ENCODE measurements at places on chromosomes 5 and 9.

DNA sequence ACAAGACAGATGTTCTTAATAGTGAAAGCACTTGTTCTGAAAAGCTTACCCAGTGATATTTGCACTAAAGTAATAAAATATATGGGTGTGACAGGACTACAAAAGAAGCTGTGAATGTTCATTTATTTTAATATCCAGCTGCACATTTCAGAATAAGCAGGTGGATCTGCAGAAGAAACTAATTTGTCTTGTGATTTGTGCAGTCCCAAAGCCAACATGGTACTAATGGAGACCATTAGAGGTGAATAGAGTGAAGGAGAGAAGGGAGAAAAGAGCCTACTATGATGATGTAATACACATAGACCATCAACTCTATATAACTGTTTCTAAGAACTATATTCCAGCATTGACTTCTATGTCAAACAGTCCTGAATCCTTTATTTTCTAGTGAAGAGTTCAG, 362.8 kb downstream of the ISL1 start:
- DNase-seq, result no peak

DNA sequence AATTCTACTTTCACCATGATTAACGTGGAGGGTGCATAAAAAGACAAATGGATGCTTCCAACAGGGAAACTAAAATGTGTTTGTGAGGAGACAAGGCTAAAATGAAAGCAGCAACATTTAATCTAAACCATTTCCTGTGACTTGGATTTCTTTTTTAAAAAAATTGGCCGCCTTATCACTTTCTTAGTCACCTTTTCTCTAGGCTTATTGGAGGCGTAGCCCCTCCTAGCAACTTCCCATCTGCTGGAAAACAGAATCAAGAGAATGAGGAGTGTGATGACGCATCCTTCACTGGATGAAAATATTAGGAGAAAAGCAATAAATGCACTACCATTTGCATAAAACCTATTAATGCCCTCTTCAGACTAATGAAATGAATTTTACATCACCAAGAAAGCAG, 791 bp upstream of the GPR150 start:
- no peak for DNase-seq

DNA sequence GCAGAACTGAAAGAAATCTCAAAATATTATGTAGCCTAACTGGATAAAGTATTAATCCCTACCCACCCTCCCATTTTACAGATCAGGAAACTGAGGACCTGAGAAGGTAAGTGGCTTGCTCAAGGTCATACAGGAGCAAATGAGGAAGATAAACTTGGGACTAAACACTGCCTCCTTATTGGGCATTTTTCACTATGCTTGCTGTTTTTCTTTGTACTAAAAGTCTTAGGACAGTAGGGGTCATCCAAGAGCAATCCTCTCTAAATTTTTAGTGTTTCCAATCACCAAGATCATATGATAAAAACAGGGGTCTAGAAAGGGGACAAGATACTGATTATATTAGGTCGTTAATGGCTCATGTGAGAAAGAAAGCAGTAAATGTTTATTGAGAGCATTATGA, 80.8 kb downstream of the RORB start:
- no peak for DNase-seq

DNA sequence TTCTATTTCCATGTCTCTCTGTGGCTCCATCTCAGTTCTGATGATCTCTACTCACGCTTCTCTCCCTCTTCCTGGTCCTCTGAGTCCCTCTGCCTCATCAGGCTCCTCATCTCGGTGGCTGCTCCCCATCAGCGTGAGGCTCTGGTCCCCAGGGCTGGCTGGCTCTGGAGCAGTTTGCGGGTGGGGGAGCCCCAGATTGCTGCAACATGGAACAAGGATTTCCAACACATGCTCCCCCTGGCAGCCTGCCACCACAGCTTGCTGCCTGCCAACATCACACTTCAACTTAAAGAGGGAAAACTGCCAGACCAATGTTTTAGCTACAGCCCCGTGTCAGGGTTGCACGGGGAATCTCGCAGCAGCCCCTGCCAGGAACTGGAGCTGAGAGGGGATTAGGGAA, 77.2 kb upstream of the NEK6 start:
- no peak for DNase-seq

DNA sequence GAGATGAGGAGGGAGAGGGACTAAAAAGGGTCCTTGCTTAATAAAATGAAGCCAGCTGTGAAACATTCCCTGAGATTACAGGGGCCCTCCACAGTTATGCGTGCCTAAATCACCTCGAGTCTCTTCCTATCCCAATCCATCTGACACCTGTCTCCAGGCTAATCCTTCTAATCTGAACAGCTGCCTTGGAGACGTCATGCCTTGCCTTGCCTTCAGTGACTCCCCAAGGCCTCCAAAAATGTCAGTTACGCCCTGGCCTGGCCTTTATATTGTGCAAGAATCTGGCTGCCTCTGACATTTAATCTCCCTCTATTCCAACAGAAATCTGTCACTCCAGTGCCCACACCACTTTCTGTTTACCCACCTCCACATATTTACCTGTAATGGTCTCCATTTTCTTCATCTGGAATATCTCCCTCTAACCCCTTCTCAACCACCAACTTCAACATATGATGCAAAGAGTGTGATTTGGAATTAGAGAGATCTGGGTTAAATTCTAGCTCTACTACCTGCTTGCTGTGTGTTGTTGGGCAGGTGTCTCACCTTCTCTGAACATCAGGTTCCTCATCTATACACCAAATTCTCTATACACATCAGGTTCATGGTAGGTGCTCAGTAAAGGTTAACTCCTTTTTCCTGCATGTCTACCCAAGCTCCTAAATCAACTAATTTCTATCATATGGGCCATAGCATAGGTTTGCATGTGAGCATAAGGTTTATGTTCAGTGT, 57.9 kb downstream of the PTCD2 start:
- no peak for DNase-seq

DNA sequence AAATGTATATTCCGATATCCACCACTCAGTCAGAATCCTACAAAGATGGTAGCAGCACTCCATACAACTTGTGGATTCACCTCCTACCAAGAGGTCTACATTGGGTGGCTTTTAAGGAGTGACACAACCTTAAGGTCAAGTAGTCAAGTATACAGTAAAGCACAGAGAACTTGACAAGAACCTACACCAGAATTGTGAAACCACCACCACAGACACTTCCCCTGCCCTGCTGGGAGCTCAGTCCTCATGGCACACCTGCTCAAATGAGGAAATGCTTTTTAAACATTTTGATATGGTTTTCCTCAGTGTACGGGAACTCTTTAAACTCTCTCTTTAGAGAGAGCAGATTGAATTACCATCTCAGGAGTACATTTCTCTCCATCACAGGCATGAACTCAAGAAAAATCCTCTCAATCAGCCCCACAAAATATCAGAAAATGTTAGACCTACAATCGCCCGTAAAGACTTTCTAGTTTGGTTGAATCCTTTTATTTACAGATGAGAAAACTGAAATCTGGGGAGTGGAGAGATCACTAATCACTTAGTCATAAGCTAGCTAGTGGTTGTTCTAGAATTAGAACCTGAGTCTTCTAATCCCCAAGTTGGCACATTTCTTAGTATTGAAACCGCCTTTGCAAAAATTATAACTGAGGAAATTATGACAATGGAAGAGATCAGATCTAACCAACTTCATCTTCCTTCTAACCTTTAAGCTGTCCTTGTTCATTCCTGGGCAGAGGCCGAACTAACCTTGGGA, 38.5 kb upstream of the NR4A3 start:
- DNase-seq, result no peak

DNA sequence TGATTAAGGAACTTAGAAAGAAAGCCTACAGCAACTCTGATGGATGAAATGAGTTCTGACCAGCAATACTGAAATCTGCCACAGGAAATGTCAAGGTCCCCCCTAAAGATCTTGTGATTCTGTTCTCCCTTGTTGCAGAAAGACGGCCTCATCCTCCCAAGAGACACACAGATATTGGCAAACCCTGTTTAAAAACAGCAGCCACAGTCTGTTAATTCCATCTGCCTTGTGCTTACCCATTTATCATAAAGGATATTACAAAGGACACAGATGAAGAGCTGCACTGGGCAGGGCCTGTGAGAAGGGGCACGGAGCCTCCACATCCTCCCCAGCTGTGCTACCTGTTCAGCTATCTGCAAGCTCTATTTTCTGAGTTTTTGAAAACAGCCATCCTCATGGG, 15.2 kb downstream of the RAPGEF1 start:
- no peak for DNase-seq

- no peak for DNase-seq
Measured at GRCh38 chr5:110264661-110265060, 461.8 kb downstream of the TMEM232 start.

DNA sequence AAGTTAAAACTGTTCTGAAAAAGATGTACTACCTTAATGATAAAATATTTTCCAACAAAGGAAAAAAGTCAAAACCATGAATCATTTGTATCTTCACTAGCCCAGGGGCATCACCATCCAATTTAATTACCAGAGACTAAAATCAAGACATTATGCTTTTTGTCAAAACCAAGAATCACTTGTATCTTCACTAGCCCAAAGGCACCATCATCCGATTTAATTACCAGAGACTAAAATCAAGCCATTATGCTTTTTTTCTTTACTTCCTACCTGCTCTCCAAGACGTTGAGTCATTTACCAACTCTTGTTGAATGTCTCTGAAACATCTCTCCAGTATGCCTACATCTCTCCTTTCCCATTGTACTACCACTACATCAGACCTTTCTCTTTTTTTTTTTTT, 37.9 kb downstream of the FBXO38 start:
- no peak for DNase-seq

- no peak for DNase-seq
Measured at GRCh38 chr5:123155446-123155960, 66.5 kb downstream of the PRDM6 start.

DNA sequence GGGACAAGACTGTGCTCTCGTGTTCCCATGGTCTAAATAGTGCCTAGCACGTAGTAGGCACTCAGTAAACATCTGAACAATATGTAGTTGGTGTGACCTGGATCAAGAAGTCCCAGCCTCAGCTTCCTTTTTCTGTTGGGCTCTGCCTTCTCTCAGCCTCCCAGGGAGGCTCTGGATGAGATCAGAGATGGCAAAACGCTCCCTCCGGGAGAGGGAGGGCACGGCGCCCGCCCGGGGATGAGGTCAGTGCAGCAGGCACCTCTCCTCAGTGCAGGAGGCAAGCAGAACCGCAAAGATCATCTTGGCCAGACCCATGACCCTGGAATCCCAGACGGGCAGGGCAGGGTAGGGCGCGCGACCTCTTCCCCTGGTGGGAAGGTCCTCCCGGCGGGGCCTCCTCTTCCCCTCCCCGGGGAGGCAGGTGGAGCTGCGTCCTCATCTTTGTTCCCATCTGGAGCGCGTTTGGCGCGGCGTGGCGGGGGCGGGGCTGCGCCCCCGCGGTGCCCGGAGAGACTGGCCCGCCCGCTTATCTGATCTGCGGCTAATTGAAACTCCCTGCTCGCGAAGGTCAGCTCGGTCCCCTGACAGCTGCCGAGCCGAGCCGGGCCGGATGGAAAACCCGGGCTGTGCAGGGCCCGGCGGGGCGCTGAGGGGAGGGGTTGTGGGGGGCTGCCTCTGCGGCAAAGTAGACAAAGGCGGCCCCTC, 60.9 kb downstream of the CXXC5 start:
- DNase-seq, result no peak

DNA sequence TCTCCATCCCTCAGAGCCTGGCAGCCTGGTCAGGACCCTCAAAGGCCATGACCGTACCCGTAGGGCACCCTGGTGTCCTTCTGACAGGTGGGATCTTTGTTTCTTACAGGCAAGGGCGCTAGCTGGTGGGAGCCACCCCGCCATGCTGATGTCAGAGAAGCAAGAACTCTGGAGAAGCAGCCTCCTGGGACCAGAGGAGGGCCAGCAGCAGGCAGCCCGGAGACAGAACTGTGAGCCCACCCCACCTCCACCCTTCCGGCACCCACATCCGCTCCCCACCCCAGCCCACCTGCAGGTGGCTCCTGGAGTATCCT, 42.2 kb upstream of the IL17B start:
- no peak for DNase-seq

GRCh38 chr5:133669472-133669871, 57.1 kb upstream of the FSTL4 start:
- DNase-seq, result no peak

DNA sequence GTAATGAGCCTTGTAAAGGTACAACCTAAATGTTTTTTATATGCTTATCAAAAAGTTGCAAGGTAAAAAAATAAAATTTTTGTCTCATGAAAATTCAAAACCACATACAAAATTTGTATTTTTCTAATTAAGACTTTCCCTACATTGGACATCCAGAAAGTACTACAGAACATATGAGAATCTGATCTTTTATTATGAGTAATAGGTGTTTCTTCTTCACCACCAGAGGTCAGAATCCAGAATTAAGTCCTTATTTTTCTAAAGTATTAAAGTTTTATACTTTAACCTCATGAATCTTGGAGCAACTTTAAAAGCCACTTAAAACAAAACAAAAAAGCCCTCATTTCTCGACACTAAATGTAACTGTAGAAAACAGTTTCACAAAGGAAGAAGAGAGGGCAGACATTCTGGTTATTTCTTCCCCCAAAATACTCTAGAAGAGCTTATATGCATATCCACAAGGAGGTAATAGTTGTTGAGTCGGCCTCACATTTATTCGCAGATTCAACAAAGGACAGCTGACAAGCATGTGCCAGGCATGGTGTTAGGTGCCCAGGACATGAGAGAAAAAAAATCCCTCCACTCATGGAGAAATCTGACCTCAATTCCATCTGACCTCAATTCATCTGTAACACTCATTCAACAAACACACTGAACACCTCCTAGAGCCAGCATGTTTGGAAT, 69.3 kb downstream of the MLLT3 start:
- peak; percentile 7 for DNase-seq

DNA sequence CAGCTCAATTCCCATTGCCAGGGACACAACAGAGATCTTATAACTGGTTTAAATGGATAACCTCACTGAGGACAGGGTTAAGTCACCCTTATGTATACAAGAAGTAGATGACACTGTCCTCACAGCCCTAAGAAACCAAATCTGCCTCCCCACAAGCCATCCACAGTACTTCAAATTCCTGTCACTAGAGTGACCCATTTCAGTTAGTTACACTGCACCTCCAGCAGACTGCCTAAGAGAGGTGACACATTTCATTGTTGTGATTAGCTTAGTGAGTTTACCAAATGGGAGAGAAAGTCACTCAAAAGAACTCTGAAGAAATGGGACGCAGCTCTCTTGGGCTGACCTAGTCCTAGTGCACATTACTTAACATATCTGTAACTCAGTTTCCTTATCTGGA, 53.6 kb upstream of the HTR1A start:
- DNase-seq, result no peak

DNA sequence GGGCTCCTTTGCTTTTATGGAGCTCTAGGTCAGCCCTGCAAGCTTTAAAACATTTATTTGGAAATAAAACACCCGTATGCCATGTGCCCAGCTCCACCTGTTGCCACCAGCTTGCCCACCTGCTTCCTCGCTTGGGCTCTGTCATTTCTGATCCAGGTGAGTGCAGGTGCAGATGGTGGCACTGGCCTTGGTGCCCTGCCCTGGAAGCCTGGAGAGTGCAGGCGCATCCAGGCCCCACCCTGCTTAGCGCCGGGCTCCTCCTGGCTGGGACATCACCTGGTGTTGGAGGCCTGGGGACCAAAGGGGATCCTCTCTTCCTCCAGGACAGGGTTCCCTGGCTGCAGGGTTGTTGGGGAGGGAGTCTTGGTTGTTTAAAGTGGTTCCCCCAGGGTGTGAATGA, 35.8 kb downstream of the WNK2 start:
- DNase-seq, result no peak

- no peak for DNase-seq
Measured at GRCh38 chr5:1110307-1111240, 1.3 kb downstream of the SLC12A7 start.
